ENCODE measurements at places on chromosomes 2 and 18.

GRCh38 chr2:31335921-31336585 is 78.5 kb downstream of the XDH start:
- DNase-seq: peak; percentile 72

DNA sequence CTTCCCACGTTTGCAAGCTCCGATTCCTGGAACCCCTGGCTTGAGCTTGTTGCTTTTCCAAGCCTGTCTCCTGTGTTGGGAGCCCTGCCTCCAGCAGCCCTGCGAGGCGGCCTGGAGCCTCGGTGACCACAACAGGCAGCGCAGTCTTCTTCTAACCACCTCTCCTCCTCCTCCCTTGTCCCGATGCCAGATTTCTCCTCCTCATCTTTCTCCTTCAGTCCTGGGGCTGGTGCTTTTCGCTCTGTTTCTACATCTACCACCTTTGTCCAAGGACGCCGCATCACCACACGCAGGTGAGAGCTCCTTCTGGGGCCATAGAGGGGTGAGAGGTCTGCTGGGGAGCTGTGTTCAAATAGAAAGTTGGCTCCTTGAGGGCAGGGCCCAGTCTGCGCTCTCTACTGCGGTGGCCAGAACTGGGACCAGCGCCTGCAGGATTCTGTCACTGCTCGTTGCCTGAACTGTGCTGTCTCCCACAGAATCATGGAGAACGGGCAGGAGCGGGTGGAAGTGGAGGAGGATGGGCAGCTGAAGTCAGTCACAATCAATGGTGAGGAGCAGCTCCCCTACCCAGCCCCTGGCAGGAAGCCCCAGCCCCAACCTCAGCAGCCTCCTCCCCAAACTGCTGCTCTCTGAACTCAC is 3.9 kb downstream of the DNAJB2 start:
- DNase-seq: no peak

DNA sequence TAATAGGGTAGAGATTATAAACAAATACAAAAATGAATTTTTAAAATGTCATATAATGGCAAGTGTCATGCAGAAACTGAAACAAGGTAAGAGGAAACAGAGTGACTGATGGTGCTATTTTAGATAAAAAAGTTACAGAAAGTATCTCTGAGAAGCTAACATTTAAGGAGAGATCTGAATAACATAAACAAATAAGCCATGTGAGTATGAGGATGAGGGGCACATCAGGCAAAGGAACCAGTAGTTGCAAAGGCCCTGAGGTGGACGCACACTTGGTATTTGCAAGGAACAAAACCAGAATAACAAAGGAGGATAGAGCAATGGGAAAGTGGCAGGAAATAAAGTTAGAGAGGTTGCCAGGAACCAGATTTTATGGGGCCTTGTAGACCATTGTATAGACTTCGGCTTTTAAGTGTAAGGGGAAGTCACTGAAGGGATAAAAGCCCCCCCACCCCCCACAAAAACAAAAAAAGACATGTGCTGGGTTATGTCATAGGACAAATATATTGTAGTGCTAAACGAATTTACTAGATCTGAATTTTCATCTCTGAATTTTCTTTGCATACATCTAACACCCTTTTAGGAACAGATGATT is 159.2 kb downstream of the DTNB start:
- no peak for DNase-seq

DNA sequence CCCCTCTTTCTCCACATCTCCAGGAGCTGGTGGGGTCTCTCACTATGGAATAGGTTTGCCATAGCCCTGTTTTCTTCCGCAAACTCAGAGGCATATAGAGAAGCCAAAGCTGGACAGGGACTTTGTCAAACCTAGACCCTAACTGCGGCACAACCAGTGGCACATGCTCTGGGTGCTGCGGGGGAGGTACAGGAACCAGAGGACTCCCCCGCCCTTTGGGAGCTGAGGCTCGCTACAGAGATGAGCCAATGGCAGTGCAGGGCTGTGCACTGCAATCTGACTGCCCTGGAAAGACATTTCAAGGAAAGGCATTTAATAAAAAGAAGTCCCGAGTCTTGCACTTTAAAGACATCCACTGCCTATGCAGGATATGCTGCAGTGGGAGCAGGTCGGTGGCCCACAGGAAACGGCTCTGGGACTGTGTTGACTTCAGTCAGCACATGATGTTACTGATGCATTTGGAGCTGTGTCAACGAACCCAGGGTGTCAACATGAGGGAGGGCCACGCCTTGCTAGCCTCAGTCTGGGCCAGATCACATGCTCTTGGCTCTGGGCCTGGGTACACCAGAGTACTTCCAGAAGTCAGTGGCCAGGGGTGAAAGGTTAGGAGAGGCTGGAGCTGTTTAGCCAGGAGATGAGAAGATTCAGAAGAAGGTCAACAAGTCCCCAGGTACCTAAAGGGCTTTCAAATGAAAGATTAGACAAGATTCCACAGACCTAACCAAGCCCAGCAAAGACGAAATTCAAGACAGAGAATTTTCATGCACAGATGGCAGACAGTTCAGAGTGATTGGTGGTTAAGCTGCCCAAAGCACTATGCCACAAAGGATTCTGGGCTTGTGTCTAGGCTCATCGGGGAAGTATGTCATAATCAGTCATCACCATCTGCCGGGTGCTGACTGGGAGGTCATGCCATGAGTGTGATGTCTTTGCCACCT is 8.2 kb downstream of the SLC35F6 start:
- DNase-seq: peak; percentile 92

DNA sequence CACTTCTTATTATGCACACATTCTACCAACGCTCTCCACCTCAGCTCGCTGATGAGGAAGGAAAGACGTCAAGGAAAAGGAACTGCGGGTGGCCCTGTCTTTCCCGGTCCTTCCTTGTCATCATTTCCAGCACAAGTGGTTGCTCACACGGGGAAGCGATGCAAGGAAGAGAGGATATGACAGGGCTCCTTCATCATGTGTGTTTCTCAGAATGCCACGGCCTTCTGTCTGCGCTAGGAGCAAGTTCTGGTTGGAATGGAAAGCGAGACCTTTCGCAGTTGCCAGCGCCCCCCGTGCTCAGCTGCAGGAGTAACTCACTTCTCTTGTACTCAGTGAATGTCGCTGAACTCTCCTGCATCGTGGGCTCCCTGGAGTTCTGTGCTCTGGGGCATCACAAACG is 191.8 kb upstream of the GLI2 start:
- DNase-seq: no peak

Data from choroid plexus epithelial cell (primary cell).